ENCODE measurements at places on chromosomes 2 and 18. TPM values are rescaled to one million over a fixed set of nuclear protein-coding genes. Genes with fewer than 3 reads are reported as not detected.

The RBFA gene
- total RNA-seq: 25.3 TPM

The XDH gene
- total RNA-seq: not detected

The POMC gene
- total RNA-seq: 9.1 TPM

DNA sequence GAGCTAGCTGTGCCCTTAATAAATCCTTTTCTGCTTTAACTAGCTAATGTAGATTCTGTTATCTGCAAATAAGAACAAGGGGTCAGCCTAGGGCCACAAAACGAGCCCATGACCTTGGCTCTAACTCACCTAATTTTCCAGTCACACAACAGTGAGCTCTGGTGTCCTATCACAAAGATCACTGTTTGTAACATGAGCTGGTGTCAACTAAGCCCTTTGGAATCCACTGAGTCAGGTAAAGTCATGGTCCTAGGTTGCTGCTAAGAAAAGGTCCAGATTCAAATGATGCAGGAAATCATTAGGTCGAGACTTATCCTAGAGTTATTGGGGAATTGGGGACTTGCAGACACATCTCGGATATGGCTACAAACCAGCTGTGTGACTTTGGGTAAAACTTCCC, 49.9 kb downstream of the ST8SIA5 start:
- no peak for DNase-seq

DNA sequence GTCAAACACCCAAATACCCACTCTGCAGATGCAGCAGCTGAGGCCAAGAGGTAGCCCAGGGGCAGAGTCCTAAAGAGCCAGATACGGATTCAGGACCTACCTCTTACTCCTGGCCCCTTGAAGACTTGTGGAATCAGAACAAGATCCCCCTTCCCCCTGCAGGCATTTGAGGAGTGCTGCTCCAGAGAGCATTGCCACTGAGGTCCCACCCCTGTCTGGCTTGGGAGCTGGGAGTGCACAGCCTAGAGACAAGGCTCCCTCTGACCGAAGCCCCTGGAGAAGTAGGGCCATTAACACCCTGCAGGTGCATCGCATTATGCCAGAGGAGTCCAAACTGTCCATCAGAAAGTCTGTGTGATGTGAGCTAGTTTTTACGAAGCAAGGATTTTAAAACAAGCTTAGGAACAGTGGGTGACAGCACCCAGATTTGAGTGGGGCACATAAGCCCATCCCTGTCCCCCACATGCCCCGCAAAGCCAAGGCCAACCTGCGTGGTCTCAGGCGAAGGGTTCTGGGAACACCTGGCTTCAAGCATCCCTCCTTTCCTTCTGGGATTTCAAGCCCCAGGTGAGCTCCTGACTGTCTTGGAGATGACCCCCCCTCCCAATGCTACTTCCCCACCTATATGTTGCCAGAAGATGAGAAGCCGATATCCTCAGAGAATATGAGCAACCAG, 48.4 kb downstream of the MTERF4 start:
- no peak for DNase-seq

DNA sequence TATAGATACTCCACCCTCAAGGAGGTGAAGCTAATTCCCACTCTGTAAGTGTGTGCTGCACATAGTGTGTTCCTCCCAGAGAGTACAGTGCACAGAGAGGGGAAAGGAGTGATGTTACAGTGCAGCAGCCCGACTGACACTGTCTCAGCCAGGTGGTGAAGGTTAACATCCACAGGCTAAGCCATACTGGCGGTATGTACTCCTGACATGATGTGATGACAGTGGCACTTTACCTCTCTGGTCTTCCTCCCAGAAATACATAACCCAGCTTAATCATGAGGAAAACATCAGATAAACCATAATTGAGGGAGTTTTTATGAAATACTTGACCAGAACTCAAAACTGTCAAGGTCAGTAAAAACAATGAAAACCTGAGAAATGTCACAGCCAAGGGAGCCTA, 107.1 kb downstream of the RAB3GAP1 start:
- no peak for DNase-seq

DNA sequence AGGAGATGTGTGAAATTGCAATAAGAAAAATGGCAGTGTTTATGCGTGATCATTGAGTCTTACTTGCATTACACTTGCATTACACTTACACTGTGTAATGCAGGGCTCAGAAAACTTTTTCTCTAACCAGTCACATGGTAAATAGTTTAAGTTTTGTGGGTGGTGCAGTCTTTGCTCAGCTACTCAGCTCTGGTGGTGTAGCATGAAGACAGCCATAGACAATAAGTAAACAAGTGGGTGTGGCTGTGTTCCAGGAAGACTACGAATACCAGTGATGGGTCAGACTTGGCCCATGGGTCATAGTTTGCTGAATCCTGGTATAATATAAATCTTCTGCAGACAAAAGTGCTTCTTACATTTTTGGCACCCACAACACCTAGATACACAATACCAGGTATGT, 115.6 kb upstream of the CYP1B1 start:
- DNase-seq: no peak

GRCh38 chr2:25590921-25591505, 82.4 kb downstream of the DTNB start:
- DNase-seq: no peak

DNA sequence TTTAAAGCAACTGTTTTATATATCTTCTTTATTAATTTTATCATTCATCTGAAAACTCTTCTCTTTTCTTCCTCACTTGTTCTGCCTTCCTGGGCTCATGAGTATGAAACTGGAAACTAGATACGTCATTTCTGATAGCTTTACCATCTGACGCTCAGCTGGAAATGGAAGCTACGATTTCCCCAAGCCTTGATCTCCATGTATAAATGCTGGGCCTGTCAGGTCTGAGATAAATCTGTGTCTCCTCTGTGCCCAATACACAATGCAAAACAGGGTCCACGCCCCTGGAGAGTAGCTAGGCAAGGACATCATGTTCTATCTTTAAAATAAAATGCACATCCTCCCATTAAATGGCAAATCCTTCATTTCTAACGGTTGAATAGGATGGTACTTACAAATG, 238.4 kb downstream of the AFF3 start:
- DNase-seq: no peak

GRCh38 chr2:146602856-146603255, 1242.0 kb upstream of the ACVR2A start:
- no peak for DNase-seq

DNA sequence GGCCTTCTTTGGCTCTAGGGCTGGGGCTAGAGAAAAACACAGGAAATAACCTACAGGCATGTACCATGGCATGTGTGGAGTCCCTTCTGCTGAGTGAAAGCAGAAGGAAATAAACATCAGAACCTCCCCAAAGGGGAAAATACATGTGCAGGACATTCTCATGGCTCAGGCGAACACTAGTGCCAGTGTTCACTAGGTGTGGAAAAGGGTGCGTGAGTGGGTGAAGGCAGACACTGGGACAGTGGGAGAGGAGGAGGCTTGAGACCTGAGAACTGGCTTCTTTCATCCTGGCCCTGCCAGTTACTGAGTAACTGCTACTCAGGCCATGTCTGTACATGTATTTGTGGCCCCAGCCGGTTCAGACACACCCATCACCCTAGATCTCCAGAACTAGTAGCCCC, 268.2 kb downstream of the PRKCE start:
- no peak for DNase-seq

GRCh38 chr18:69680123-69680522, 267.6 kb downstream of the CD226 start:
- DNase-seq: no peak
